ENCODE measurements at places on chromosomes 7 and 10.

GRCh38 chr7:57867884-57868701 is 418.1 kb downstream of the ZNF716 start:
- DNase-seq = no peak

DNA sequence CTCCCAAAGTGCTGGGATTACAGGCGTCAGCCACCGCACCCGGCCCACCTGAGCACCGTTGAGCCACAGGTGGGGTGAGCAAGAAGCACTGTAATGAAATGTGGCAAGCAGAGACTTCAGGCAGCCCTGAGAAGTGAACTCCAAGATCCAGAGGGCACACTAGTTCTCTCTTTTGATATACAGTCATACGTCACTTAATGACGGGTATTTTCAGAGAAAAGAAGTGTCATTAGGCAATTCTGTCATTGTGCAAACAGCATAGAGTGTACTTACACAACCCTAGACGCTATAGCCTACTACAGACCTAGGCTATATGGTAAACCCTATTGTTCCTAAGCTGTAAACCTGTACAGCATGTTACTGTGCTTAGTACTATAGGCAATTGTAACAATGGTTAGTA is 7.9 kb downstream of the PANK1 start:
- no peak for DNase-seq

DNA sequence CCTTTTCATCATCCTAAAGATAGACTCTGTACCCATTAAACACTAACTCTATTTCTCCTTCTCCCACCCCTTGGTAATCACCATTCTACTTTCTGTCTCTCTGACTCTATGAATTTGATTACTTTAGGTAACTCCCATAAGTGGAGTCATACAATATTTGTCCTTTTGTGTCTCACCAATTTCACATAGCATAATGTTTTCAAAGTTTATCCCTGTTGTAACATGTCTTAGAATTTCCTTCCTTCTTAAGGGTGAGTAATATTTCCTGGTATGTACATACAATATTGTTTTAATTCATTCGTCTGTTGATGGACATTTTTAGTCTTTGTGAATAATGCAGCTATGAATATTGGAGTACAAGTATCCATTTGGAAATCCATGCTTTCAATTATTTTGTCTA is 50.9 kb upstream of the CDCA7L start:
- no peak for DNase-seq

GRCh38 chr10:130914367-130914766 is 397.2 kb downstream of the TCERG1L start:
- no peak for DNase-seq

GRCh38 chr7:538764-539685 is 19.4 kb upstream of the PDGFA start:
- DNase-seq = no peak

- no peak for DNase-seq
Measured at GRCh38 chr7:128694738-128695137, 22.6 kb downstream of the GARIN1A start.

DNA sequence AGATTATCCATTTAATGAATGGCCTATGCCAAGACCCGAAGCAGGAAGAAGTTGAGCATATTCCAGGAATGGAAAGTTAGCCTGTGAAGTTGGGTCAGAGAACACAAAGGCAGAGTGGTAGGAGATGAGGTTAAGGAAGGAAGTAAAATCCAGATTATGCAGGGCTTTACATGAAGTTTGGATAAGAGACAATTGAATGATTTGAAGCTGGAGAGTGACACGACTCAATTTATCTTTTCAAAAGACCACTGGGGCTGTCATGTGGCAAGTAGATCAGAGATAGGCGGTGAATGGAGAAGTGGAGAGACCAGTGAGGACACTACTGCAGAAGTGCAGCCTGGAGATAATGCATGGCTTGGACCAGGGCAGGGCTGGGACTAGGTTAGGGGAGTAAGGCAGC is 7.2 kb upstream of the CNOT4 start:
- DNase-seq = no peak

- DNase-seq = peak; percentile 83
Measured at GRCh38 chr10:32256613-32257437, 90.1 kb downstream of the EPC1 start.

DNA sequence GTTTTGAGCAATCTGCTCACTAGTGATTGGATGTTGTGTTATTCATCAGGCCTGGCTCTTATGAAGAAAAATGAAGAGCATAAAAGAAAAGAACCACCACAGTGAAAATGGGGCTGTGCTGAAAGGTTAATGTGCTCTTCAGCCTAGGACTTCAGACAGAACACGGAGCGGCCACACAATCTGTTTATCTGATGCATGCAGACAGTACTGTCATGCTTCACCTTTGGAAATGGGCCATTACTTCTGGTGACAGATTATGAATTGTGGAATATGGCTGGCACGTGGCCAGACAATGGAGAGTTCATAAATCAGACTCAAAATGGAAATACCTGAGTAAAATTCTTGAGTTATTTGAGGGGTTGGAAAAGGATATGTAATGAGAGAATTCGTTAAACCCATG is 86.0 kb upstream of the NOBOX start:
- DNase-seq = no peak

DNA sequence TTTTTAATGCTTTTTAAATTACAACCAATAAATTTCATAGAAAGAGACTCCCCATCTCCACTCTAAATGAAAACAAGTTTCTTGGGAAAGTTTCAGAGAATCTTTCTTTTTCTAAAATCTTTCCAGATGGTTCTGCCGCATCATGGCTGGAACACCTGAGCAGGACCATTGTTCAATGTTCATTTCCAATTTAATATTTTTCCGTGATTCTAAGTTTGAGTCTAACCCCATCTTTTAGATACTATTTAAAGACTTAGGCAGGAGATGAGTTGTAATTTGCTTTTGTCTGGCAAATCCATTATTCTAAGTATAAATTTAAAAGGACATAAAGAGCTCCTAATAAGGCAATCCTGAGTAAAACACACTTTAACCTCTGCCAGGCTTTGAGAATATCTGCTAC is 325.2 kb downstream of the BICC1 start:
- no peak for DNase-seq

DNA sequence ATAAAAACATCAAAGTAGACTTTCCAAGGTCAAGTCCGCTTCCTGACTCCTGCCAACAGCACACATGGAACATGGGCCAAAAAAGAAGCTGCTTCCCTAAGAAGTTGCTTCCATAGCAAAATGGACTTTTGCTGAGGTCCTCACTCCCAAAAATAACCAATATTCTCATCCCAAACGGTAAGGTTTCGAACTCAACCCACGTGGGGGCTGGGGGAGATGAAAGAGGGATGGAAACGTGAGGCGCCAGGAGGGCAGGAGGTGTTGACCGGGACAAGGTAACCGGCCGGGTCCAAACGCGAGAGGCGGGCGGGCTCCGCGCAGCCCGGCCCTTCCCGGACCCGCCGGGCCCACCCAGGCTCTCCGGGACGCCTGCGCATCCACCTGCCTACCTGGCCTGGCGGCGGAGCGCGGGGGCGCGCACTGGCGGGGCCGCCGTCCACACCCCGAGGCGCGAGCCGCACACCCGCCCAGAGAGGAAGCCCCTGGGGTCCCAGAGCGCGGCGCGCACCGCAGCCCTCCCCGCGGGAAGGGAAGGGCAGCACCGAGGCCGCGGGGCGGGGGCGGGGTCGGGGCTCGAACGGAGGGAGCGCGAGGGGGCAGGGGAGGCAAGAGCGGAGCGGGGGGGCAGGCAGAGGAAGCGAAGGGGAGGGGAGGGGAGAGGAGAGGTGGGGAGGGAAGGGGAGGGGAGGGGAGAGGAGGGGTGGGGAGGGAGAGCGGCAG is 742 bp downstream of the LMBR1 start:
- DNase-seq = peak; percentile 76

DNA sequence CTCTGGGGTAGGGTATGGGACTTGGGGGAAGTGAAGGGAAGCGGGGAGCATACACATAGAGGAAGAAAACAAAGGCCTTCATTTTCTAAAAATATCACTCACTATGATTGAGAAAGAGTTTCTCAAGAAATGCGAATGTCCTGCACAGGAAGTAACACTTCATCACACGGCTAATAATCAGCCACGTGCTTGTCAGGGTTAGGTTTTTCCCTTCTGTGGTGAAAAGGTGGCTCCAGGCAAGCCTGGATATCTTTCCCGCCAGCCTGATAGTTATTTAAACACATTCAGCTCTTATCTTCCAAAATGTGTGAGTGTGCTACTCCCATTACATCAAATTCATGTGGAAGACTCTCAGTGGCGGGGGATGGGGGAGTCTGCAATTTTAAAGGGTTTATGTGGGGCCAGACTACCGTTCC is 166.4 kb upstream of the ADO start:
- no peak for DNase-seq

DNA sequence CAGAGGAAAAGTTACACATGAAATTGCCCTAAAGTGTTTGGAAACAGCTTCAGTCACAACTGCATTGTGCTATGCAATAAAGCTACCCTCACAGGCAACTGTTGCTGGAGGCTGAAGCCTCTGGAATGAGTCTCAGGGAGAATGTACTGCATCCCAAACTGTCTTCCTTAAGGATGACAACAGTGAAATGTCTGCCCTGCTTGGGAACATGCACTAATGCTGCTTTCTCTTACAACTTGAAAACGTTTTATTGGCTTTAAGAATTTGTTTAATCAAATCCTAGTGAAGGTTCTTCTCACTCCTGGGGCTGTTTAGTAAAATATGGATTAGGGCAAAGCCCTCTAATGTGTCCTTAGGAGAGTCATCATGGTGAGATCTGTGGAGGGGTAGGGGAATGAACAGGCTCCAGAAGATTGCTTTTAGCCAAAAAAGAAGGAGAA is 215.4 kb downstream of the TWIST1 start:
- no peak for DNase-seq

- no peak for DNase-seq
Measured at GRCh38 chr7:33671531-33672262, 233.6 kb upstream of the BMPER start.

DNA sequence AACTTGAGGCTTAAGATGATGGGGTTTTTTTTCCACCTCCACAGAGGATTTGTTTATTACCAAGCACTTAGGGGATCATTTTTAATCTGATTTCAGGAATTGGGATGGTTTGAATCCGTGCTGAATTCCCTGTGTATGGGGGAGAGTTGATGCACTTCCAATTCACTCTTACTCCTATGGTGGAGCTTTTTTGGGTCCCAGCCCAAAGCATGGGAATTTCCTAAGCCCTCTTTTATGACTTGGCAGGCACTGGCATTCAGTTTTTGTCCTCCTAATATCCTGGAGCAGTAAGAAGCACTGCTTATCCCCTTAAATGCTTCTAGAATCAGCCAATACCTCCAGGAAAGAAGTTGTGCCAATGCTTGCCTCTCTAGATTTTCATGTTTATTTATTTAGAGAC is 78.7 kb downstream of the HYCC1 start:
- no peak for DNase-seq

GRCh38 chr10:50224330-50224952 is 26.9 kb downstream of the ASAH2 start:
- DNase-seq = peak; percentile 54

DNA sequence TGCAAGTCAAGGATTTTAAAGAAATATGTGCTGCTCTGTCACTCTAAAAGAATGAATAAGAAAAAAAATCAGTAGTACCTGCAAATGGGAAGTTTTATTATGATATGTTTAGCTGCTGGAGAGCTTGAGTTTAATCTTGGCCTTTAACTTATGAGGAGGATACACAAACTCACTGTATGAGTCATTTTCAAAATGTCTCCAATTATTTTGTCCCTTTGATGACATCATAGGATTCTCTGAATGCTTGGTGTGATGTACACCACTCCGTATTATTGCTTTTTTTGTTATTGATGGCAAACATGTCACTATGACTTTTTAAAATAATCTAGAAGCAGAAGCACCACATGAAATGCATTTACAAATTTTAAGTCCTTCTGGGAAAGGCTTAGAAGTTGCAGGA is 125.8 kb downstream of the RALA start:
- DNase-seq = no peak

GRCh38 chr7:42743077-42743858 is 168.6 kb downstream of the C7orf25 start:
- no peak for DNase-seq

- DNase-seq = no peak
Measured at GRCh38 chr10:104777086-104777799, 136.2 kb downstream of the SORCS3 start.

DNA sequence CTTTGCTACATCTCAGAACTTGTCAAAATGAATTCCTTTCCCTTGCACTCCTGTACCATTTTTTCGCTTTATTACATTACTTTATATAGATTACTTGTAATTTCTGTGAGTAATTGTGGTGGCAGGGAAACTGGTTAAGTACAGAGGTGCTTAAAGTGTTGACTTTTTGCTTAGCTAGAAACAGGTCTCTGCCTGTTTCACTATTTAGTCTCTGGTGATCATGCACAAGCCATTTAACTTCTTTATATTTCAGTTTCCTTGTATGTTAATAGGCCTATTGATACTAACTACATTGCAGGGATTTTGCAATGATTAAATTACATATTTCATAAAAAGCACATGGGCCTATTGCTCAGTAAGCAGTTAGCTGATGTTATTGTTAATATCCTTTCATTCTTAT is 233.8 kb downstream of the PRKG1 start:
- no peak for DNase-seq

GRCh38 chr7:129530795-129531391 is 28.6 kb downstream of the SMKR1 start:
- peak; percentile 67 for DNase-seq

GRCh38 chr7:135664046-135664589 is 1.8 kb downstream of the STMP1 start:
- DNase-seq = no peak

DNA sequence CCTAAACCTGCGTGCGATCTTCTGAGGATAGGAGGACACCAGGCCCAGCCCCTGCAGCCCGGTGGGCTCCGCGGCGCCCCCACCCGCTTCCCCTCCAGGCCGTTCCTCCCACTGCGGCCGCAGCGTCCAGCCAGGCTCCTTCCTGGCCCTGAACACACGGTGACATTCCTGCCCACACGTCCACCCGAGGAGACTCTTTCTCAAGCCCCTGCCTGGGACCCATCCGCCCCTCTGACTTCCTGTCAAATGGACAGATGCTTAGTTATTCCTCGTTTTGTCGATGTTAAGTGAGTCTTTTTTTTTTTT is 32.4 kb upstream of the RNF32 start:
- DNase-seq = no peak

DNA sequence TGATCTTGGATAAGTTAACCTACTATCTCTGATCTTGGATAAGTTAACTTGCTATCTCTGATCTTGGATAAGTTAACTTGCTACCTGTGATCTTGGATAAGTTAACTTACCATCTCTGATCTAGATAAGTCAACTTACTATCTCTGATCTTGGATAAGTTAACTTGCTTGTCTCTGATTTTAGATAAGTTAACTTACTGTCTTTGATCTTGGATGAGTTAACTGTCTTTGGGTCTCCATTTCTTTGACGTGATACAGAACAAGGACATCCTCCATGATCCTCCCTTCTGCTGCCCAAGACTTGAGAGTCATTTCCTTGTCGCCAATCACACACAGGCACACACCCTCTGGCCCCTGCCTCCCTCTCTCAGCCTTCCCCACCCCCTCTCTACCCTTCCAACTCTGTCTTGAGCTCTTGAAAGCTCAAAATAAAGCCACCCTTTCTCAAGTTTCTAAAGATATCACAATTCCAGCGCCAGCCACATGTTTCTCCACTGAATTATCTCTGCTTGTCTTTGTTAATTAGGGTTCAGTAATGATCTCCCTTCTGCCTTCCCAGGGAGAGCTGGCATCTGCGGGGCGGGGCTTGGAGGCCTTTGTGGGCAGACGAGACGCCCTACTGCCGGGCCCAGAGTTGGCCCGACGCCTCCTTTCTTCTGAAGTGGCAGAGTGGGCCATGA is 85.1 kb upstream of the GTF2I start:
- no peak for DNase-seq

Data from activated CD8-positive, alpha-beta T cell treated with anti-CD3 and anti-CD28 coated beads for 36 hours (primary cell).